Fibroblast of the conjunctiva (primary cell): ENCODE measurements at places on chromosomes 6 and 20.

DNA sequence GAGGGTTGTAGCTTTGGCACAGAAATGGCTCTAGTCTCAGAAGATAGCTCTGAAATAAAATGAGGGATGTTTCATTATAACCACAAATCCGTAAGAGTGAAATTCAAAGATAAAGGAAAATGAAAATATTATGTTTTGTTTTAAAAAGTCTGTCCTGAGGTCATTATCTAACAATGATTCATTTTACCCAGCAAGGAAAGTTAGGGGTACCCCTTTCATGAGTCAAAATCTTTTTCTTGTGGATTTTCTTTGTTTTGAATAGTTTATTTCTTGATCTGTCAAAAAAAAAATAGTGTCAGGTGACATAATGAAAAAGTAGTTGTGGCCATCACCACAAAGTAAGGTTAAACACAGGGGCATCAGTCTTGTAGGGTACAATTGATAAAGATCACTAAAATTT lies 59.7 kb upstream of the MYB start:
- DNase-seq = no peak

DNA sequence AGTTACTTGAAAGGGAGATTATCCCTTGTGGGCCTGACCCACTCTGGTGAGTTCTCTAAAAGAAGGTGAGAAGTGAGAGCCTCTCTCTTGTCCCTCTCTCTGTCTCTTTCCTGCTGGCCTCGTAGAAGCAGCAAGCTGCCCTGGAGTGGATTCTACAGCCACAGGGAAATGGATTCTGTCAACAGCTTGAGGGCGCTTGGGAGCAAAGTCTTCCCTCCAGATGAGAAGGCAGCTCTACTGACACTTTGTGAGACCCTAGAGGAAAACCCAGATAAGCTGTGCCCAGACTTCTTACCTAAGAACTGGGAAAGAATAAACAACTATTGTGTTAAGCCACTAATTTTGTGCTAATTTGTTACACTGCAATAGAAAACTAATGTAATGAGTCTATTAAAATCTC lies 39.9 kb downstream of the ANKRD60 start:
- DNase-seq = no peak

DNA sequence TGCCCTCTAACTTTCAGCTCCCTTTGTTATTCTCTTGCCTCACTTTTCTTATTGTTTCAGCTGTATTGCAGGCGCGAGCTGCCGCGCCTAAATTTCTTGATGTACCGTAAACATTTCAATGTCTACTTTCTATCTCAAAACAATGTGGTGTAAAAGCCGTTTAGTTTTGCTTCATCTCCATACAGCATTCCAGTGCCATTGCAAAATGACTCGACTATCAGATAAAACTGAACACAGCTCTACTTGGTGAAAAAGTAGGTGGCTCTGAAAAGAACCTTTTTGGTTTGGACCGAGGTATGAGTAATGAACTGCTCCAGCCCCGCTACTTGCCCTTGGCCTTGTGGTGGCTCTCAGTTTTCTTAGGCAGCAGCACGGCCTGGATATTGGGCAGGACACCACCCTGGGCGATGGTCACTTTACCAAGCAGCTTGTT lies 74.6 kb downstream of the OR2B2 start:
- no peak for DNase-seq

DNA sequence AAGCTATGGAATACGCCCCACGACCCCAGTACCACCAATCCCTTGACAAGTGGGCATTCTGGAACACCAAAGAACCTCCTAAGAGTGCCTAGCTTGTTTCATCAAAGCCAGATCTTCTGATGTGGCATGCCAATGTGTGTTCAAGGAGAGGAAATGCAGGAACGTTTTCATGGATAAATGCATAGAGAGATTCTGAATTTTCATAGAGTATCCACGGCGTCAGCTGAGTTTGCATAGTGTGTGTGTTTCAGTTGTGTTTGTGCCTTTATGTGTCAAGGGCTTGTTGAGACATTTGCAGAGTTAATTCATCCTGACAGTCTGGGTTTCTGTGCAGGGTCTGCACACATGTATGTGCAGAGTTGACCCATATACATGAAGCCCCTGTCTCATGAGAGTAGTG lies 172.7 kb upstream of the LRFN2 start:
- DNase-seq = no peak
